ENCODE measurements at places on chromosomes 1 and 21.

- DNase-seq, result no peak
These were observed 95.0 kb downstream of the GLIS1 start for GRCh38 chr1:53643881-53644390.

DNA sequence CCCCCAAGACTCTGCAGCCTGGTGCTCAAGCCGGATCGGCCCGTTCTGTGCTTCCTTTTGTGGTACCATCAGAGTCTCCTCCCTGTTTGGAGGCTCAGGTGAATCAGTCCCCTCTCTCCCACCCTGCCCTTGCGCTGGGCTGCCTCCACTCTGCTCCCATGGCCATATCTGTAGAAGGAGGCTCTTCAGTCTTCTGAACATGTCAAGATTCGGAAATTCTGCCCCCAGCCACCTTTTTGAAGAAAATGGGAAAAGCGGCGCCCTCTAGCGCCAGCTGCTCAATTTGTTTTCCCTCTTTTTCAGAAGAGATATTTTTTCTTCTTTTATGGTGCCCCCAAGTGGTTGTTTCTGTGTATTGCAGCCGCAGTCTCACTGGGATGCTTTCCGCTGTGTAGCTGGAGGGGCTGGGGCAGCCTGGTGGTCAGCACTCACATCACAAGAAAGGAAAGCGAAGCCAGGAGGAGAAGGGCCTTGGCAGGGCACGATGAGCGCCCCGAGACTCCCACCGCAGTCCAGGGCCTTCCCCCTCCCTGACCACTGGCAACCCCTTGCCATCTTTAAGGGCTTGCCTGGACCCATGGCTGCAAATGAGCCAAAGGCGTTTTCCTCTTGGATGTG lies 58.4 kb upstream of the CACNA1E start:
- peak; percentile 64 for DNase-seq

DNA sequence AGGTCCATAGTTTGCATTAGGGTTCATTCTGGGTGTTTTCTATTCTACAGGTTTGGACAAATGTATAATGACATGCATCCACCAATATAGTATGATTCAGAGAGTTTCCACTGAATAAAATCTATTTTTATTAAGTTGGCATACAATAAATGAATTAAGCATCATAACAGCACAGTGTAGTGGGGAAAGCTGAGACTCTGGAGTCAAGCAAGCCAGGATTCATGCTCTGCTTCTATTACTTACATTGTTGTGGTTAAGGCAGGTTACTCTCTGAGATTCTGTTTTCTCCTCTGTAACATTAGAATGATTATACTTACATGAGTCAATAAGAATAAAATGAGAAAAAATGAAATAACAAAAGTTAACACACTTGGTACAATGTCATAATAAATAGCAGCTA lies 131.3 kb downstream of the SLC30A10 start:
- no peak for DNase-seq

- DNase-seq, result no peak
These were observed 43.0 kb upstream of the RAVER2 start for GRCh38 chr1:64701886-64702285.

DNA sequence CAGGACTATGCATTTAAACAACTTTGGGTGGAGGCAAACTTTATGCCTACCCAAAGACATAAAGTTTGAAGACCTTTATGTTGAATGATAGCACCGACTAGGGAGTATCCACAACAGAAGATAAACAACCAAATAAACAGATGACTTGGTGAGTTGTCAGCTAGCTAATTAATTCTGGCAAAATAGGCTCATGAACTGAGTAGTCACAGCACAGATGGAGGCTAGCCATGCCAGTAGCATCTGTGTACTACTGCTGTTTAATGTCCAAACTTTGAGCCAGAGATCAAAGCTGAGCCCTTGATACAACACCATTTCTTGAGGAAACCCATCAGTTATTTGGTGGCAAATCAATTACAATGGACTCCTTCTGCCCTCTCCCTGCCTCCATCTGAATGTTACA lies 40.3 kb upstream of the CCDC190 start:
- DNase-seq, result no peak

- no peak for DNase-seq
These were observed 305.4 kb downstream of the GRIK1 start for GRCh38 chr21:29634418-29634817.

DNA sequence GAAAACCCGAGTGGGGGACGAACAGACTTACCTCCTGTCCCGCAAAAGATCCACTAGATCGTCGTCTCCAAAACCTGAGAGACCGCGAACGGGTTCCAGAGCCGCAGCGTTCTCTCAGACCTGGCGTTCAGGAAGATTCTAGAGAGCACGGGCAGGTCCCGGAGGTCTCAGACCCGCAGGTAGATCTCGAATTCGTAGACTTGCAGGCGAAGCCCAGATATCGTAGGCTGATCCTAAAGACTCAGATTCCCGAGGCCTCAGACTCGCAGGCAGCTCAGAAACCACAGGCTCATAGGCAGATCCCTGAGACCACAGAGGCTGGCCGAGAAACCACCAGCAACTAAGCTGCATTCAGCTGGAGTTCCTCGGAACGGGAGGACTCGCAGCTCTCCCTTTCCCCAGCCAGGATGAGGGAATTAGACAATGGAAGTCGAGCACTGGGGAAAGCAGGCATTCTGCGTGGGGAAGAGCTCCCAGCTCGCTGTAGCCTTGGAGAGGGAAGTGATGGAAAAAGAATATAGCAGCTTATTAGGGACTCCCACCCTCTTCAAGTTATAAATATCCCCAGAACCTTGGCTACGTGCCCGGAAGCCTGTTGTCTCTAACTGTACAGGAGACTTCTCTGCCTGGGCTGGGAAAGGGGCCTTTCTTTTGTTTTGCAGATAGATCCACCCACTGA lies at the start of gene ZNF436:
TSS of gene ZNF436 (minus strand) at position 502 of the 679 bp plus-strand sequence. CDS start 1,831 bp downstream, outside the sequence.
- DNase-seq, result peak; percentile 42

DNA sequence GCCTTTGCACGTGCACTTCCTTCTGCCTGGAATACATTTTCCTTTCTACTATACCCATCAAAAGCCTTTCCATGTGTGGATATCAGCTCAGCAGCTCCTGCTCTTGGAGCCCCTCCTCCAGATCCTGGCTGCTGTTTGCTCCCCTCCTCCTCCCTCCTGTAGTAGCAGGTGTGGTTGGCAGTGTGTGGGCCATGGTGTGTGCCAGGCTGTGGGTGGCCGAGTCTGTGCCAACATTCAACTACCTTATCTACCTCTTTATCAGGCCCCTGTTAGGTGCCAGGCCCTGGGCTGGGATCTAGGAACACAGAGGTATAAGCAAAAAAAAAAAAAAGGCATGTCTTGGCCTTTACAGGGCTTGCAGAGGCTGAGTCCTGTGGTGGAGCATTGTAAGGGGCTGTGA lies 180.6 kb upstream of the JUN start:
- DNase-seq, result no peak

GRCh38 chr1:36024847-36025246 lies 59.0 kb upstream of the TEKT2 start:
- DNase-seq, result no peak

DNA sequence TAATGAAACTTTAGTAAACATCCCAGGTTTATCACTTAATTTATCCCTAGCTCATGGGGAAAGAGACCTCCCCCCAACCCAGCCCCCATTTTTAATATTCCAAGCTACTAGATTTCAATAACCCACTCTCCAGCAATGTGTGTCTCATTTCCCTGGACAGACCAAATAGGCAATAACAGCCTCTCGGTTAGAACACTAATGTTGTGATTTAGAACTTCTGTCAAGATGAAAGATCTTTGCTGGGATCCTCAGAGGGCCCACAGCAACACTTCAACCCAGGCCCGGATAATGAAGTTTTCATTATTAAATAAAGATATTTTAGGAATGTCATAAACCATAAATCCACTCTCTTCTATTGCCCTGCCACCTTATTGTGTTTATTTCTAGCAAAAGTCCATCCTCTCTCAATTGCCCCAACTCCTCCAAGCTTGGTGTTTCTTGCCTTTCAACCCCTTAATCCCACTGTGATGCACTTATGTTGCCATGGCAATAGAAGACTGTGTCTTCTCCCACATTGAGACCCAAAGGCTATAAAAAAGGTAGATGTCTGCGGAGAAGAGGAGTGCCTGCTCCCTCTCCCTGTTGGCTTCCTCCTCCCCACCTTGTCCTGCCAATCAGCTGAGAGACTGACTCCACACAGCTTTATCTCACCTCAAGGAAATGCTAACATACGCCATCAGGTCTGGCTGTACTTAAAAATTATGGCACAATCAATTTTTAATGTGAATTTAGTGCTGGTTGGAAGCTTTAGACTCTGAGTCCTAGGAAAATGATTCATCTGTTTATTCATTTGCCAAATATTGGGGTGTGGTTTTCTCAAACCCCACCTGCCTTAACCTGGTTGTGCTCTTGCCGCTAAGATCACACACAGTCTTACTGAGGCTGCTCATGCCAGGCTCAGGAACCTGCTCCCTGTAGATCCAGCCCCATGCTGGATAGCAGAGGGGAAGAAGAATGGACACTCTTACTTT lies 258.3 kb upstream of the CAMK1G start:
- DNase-seq, result no peak
